ENCODE measurements at places on chromosomes 5 and 9. TPM values are rescaled to one million over a fixed set of nuclear protein-coding genes. Genes with fewer than 3 reads are reported as not detected.

DNA sequence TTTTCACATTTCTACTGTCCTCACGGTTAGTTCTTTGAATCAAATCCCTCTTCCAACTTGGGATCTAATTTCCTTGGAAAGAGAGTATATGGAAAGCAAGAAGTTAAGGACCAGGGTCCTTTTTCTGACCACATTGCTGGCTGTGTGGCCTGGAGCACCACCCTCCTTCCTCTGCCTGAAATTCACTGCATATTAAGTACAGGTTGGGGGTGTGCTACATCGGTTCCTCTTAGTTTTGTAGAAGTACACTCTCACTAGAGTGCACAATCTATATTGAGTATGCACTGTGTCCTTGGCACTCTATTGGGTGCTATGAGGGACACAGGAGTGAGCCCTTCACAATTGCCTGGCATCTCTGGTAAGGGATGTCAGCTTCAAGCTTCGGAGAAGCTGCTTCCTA is 53.8 kb upstream of the KLF9 start:
- H3K27ac ChIP-seq: no peak overlapping the region
- DNase-seq: no peak
- H3K27me3 ChIP-seq: no peaks in the 10 kb centered on the region
- no peaks in the 10 kb centered on the region for H3K36me3 ChIP-seq
- peaks cover 57% of the 10 kb centered on the region for H3K4me1 ChIP-seq
- no peak overlapping the region for H3K4me3 ChIP-seq

The ASPN gene
- not detected for total RNA-seq

The FAM221B gene
- not detected for total RNA-seq

DNA sequence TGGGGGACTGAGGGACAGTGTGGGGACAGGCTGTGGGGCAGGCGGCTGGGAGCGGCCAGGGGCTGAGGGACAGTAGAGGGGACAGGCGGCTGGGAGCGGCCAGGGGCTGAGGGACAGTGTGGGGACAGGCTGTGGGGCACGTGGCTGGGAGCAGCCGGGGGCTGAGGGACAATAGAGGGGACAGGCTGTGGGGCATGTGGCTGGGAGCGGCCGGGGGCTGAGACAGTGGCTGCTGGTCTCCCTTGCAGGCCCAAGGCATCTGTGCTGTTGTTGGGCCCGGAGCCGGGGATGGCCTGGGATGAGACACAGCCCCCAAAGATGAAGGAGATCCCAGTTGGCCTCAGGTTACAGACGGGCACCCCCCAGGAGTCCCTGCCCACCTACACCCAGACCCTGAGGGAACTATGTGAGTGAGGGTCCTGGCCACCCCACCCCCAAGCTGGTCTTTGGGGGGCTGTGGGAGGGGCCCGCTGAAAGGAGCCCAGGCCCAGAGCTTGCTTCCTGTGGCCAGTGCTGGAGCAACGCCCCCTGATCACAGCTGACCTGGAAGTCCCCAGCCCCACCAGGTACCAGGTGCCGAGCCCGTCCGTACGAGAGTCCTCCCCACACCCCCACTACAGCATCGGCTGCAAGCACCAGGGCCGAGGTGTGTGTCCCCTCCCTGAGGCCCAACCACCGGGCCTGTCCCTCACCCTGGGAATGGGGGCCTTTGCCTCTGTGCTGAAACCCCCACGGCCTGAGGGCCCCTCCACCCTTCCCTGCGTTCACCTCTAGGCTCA is 593 bp downstream of the STPG3 start:
- DNase-seq: no peak
- no peaks in the 10 kb centered on the region for H3K27me3 ChIP-seq
- peaks cover 14% of the 10 kb centered on the region for H3K4me1 ChIP-seq
- H3K27ac ChIP-seq: no peak overlapping the region
- no peak overlapping the region for H3K4me3 ChIP-seq

The PDCD1LG2 gene
- 1.3 TPM for total RNA-seq

DNA sequence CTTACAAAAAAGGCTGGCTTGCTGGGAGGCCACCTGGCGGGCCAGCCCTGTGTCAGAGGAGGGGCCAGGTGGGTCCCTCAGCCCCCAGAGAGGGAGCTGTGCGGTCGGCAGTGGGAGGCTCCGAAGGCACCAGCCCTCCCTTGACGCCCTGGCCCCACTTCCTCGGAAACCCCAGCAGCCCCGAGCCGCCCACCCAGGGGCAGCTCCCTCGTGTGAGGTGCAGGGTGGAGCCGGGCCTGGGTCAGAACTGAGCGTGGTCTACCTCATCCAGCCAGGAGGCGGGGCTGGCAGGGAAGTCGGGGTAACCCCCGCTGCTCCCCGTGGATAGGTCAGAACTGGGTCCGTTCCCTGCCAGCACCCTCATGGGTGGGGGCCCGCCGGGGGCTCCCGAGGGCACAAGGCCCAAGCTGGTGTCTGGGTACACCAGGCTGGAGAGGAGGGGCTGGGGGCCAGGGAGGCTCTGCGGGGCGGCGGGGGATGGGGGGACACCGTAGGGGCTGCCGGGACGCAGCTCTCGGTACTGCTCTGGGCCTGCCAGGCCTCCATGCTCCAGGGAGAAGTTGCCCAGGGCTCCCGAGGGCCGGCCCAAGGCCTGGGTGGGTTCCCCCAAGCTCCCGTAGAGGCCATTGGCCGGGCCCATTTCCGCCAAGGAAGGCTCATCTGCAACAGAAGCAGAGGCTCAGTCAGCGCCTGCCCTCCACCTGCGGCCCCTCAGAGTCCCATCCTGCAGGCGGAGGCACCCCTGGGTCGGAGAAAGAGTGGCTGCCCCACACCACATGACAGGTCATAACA is 7.6 kb downstream of the LHX3 start:
- DNase-seq: no peak
- H3K27me3 ChIP-seq: peaks cover 43% of the 10 kb centered on the region
- H3K27ac ChIP-seq: no peak overlapping the region
- no peaks in the 10 kb centered on the region for H3K36me3 ChIP-seq
- peaks cover 10% of the 10 kb centered on the region for H3K4me1 ChIP-seq

DNA sequence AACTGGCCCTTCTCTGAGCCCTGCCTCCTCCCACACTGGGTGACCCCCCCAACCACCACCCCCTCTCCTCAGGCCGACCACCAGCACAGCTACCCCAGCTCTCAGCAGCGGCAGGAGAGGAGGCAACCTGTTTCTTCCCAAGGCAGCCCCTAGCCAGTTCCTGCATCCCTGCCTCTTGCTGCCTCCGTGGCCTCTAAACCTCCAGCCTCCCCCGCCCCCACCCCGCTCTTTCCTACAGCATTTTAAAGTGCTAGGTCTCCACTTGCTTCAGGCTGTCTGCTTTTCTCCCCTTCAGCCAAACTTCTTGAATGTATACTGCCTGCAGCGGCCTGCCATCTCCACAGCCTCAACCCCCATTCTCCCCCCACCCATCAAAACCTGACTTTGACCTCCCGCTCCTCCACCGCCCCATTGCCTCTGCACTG is 135.6 kb downstream of the DAB2IP start:
- peaks cover 5% of the 10 kb centered on the region for H3K4me1 ChIP-seq
- no peak for DNase-seq
- no peaks in the 10 kb centered on the region for H3K27me3 ChIP-seq
- no peaks in the 10 kb centered on the region for H3K36me3 ChIP-seq

The N4BP3 gene
- total RNA-seq: 5.6 TPM

The ARAP3 gene
- 3.2 TPM for total RNA-seq

GRCh38 chr5:77202145-77202544 is 8.3 kb upstream of the PDE8B start:
- no peak overlapping the region for H3K27ac ChIP-seq
- peaks cover 11% of the 10 kb centered on the region for H3K36me3 ChIP-seq
- H3K4me1 ChIP-seq: no peaks in the 10 kb centered on the region
- DNase-seq: no peak

GRCh38 chr5:158925314-158925713 is 174.4 kb downstream of the EBF1 start:
- no peaks in the 10 kb centered on the region for H3K4me1 ChIP-seq
- no peak overlapping the region for H3K27ac ChIP-seq
- H3K4me3 ChIP-seq: no peak overlapping the region
- H3K27me3 ChIP-seq: peaks cover 15% of the 10 kb centered on the region
- H3K36me3 ChIP-seq: no peaks in the 10 kb centered on the region
